ENCODE measurements at places on chromosomes 12 and 14.

GRCh38 chr14:75566321-75566720, 12.1 kb upstream of the FLVCR2 start:
- DNase-seq = peak; percentile 52

GRCh38 chr14:66069830-66070541, 416.2 kb upstream of the CCDC196 start:
- DNase-seq = no peak

- no peak for DNase-seq
Measured at GRCh38 chr14:67395876-67396189, 16.1 kb downstream of the PLEK2 start.

DNA sequence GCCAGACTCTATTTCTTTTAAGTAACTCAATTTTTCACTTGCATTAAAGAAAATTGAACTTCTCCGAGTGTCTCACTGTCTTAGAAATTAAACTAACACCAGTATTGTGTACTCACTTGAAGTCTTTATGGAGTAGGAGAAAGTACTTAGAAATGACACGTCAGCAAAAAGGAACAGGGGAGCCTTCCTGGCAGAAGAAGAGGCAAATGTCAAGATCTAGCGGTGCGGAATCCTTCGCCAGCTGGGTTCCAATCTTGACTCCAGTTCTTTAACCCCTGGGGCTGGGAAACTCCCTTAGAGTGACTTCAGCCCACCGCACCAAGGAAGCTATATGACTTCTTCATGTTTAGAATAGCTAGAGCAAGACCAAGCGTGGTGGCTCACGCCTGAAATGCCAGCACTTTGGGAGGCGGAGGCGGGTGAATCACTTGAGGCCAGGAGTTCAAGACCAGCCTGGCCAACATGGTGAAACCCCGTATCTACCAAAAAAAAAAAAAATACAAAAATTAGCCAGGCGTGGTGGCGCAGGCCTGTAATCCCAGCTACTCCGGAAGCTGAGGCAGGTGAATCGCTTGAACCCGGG, 34.4 kb downstream of the WBP11 start:
- DNase-seq = no peak

DNA sequence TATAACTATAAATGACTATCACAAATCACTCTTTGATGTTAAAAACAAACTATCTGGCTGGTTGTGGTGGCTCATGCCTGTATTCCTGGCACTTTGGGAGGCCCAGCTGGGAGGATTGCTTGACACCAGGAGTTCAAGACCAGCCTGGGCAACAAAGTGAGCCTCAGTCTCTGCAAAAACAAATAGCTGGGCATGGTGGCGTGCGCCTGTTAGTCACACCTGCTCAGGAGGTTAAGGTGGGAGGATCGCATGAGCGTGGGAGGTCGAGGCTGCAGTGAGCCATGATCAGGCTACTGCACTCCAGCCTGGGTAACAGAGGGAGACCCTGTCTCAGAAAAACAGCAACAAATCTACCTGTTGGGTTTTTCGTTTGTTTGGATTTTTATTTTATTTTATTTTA, 5.4 kb downstream of the TXNRD1 start:
- no peak for DNase-seq
